ENCODE measurements at places on chromosomes 1 and 21.

DNA sequence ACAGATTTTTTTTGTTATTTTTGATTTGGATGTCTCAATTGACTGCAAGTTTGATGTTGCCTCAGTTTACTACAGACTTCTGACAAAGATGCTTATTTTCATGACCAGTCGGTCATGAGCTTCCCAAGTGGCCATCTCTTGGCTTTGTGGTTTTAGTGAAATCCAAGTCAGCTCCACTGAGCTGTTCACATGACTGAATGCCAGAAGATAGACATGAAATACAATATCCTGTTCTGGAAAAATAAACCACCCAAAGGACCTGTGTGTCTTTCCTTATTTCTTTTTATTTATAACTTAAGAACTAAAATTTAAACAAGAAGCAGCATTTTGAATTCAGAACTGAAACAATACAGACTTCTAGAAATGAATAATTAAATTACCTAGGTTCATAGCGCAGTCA lies 89.3 kb downstream of the HMCN1 start:
- DNase-seq, result no peak

DNA sequence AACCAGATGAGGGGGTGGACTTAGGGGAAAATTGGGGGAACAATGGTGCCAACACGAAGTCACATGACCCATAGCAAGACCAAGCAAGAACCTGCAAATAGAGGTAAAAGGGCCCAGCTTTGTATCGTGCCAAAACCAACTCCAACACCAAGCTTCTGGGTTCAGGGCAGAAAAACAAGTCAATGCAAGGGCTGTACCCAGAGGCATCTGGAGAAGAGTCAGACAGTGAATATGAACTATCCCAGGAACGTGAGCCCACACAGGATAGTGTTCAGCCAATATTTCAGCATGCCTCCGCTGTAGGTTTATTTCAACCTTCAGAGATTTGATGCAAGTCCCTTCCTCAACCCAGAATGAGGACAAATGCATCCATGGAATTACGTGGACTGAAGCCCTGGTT lies 15.0 kb upstream of the ZMYM6 start:
- DNase-seq, result no peak

- no peak for DNase-seq
These were observed 258.1 kb downstream of the HHAT start for GRCh38 chr1:210586771-210587170.

GRCh38 chr1:223479718-223480425 lies 86.7 kb downstream of the CCDC185 start:
- no peak for DNase-seq

DNA sequence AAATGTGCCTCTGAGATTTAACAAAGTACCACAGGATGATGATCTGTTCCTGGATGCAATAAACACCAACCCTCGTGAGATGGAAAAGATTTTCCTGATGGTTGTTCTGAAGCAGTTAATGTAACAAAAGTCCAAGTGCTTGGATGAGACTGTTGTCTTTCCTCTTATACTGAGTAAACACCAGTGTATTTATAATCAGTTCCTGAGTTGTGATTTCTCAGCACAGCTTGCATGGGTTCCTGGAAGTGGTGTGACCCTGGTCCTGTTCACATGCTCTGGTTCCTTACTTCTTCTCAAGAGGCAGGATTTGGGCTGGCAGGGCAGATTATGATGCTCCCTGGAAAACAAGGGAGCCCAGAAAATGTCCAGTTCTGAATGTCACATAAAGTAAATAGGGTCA lies 208.2 kb upstream of the USP24 start:
- no peak for DNase-seq

GRCh38 chr1:153760440-153760839 lies 14.8 kb upstream of the SLC27A3 start:
- DNase-seq, result no peak
